ENCODE measurements at places on chromosomes 12 and 14.

DNA sequence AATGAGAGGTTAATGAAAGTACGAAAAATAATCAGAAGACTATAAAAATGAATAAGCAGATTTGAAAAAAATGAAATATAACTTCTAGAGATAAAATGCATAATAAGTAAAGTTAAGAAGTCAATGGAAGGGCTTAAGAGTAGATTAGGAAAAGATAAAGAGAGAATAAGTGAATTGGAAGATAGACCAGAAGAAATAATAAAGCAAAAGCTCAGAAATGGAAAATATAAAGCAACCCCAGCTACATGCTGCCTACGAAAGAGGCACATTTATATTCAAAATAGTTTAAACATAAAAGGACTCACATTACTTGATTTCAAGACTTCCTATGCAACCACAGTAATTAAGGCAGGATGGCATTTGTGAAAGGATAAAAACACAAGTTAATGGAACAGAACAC, 19.9 kb downstream of the ZNF605 start:
- DNase-seq, result no peak

DNA sequence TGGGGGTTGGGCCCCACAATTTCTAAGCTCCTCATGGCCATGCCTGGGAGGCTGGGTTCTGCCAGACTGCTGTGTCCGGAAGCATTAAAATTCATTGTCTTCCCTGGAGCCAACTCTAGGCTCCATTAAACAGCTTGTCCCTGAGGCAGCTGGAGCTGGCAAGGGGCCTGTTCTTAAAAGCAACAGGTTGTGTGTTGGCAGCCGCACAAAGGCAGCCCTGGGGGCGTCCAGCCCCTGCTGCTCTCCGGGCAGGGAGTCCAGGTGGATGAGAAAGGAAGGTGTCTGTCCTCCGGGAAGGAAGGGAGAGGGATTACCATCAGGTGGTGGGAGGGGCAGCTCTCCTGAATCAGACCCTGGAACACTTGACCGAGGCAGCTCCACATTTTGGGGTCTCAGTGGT, 98.9 kb downstream of the CHST11 start:
- no peak for DNase-seq

DNA sequence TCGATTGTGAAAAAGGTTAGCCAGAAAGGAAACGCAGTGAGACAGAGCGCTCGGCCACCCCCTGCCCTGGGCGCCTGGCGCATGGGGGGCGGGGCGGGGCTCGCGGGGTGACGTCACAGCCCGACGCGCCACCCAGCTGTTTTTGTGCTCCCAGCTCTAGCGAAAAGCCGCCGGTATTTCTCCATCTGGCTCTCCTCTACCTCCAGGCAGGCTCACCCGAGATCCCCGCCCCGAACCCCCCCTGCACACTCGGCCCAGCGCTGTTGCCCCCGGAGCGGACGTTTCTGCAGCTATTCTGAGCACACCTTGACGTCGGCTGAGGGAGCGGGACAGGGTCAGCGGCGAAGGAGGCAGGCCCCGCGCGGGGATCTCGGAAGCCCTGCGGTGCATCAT, at the start of gene GABARAPL1:
Gene GABARAPL1, plus strand, starts transcription at position 139 of the 393 bp plus-strand sequence. Its CDS starts 253 bp downstream, at position 392.
- DNase-seq, result peak; percentile 63

GRCh38 chr14:22994762-22995275, 12.5 kb upstream of the AJUBA start:
- peak; percentile 61 for DNase-seq

DNA sequence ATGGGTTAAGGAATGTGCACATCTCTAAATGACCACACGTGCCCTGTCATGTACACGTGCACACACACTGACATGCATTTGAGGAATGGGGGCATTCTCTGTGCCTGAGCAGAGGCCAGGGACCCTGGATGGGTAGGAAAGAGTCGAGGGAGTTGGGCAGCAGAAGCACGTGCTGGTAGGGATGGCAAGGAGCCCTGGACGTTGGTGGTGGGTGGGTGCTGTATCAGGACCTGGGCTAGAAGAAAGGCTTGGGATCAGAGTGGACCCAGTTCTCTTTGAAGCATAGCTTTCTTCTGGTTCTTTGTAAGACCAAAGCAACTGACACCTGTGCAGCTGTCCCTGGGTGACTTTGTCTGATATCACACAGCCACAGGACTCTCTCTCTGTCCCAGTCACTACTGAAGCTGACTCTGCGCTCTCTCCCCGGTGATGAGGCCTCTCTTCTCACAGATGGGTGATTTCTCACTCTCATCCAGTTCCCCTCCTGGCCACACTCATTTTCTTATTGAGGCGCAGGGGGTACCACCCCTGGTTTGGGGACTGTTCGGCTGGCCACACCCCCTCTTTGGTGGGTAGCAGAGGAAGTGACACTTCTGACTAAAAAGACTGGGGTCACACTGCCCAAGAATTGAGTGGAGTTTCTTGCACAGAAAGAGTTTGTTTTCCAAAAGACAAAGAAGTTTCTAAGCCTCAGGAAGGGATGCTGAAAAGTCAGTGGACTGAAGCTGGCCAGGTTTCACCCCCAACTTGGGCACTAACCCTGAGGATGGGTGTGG, 171.7 kb upstream of the RTL1 start:
- no peak for DNase-seq

- peak; percentile 99 for DNase-seq
Measured at GRCh38 chr14:91149462-91149861, 35.6 kb downstream of the DGLUCY start.

GRCh38 chr12:69324797-69325466, 23.2 kb upstream of the LYZ start:
- DNase-seq, result no peak

GRCh38 chr12:32727237-32727636, 28.5 kb downstream of the YARS2 start:
- no peak for DNase-seq

DNA sequence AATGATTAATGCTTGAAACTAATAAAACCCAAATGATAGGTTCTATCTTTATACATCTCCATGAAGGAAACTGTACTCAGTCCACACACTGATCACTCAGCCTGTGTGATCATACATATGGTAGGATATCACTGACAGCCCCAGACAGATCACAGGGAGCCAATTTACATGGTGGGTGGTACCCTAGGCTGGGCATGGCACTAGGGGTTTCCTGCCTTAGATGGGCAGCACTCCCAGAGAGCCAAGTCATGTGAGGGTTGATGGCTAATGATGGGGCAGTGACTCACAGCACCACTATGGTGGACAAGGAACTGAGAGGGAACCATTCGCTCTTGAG, 89.6 kb upstream of the PTPRR start:
- no peak for DNase-seq

DNA sequence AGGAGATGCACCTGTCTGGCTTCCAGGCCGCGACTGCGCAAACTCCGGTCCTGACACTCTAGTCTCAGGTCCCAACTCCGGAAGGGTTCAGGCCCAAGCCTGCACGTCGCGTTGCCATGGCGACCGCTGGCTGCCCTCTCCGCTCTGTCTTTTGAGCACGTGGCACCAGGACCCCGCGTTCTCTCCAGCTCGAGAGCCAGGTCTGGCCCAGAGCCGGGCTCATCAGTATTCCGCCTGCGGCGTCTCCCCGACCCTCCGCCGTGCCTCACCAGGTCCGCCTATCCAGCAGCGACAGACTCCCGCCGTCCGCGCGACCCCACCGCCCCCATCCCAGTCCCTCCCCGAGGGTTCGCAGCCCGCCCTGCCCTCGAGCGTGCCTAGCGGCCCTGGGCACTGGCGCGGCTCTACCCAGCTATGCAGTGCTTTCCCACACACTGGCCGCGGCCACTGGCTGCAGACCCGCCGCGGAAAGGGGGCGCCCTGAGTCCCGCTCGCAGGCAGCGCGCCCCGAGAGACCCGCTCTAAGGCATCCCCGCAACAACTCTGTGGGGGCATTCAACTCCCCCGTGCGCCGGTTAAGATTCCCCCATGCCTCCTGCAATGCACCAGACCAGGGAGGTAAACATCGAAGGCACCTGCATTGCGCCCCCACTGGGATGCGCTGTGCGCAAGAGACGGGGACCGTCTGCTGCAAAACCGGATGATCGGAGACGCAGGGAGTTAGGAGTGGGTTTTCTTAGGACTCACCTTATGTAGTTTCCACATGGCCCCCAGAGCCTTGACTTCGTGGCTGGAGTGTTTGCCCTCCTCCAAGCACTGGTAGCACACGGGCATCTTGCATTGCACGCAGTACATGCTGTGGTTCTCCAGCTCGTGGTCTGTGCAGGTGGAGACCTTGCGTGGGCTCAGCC, 1.3 kb downstream of the TRIM9 start:
- no peak for DNase-seq

GRCh38 chr14:103008768-103009357, 48.5 kb downstream of the CDC42BPB start:
- peak; percentile 19 for DNase-seq

- no peak for DNase-seq
Measured at GRCh38 chr12:10406725-10407124, 2.8 kb downstream of the KLRC4 start.

- DNase-seq, result no peak
Measured at GRCh38 chr14:102826751-102827675, 49.8 kb downstream of the TRAF3 start.

DNA sequence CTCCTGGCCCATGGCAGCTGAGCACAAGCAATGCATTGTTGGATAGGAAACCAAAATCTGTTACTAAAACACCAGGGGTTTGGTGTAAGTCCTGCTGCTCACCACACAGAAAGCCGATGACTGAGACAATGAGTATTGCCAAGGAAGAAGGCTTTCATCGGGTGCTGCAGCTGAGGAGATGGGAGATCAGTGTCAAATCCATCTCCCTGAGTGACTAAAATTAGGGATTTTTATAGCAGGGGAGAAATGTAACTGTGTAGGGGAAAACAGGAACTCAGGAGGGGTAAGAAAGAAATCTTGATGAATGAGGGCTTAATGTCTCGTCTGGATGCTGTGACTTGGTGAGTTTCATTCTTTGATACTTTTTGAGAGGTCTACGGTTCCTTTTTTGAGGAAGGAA, 97.9 kb downstream of the KCNMB4 start:
- DNase-seq, result no peak

DNA sequence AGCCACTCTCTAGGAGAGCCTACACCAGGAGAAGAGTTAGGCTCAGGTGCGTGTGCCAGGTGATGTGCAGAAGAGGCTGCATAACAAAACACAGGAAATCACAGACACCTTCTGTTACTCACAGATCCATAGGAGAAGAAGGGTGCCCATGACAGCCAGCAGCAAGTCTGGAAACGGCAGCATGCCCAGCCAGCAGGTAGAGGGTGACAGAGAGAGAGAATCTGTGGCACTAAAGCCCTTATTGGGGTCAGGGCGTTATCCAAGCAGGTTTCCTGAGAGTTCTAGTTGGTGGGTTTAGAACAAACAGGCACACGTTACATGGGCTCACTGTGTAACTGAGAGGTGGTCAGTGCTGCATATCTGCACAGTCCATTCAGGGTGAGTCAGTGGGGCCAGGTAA, 14.9 kb upstream of the SLC8A3 start:
- no peak for DNase-seq

- no peak for DNase-seq
Measured at GRCh38 chr12:44519931-44520330, 356.2 kb downstream of the NELL2 start.

GRCh38 chr12:45122768-45123380, 72.0 kb upstream of the DBX2 start:
- peak; percentile 7 for DNase-seq

DNA sequence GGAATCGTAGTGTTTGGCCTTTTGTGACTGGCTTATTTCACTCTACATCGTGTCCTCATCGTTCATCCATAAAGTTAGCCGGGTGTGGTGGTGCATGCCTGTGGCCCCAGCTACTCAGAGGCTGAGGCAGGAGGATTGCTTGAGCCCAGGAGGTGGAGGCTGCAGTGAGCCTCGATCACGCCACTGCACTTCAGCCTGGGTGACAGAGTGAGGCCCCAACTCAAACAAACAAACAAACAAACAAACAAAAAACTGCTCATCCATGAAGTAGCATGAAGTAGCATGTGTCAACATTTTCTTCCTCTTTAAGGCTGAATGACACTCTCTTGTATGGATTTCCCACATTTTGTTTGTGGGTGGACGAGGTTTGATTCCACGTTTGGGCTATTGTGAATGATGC, 44.0 kb upstream of the MEG3 start:
- DNase-seq, result no peak

- no peak for DNase-seq
Measured at GRCh38 chr12:81114226-81114625, 36.3 kb downstream of the ACSS3 start.

DNA sequence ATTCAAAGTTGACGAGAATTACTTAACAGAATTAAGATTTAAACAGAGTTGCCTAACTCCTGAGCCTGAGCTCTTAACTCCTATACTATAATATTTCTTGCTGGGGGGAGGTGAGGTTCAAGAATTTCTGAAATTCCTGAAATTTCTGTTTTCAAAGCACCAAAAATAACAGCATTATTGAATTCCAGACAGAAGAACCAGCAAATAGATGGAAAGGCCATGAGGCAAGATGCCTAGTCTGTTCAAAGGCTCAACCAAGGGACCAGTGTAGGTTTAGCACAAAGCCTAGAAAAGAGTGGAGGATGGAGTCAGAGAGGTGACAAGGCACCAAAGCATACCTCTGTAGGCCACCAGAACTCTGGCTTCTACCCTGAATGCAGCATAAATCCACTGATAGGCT, 76.4 kb downstream of the PPP1R12A start:
- DNase-seq, result peak; percentile 19

GRCh38 chr14:89957791-89958190, 2.1 kb downstream of the TDP1 start:
- no peak for DNase-seq

DNA sequence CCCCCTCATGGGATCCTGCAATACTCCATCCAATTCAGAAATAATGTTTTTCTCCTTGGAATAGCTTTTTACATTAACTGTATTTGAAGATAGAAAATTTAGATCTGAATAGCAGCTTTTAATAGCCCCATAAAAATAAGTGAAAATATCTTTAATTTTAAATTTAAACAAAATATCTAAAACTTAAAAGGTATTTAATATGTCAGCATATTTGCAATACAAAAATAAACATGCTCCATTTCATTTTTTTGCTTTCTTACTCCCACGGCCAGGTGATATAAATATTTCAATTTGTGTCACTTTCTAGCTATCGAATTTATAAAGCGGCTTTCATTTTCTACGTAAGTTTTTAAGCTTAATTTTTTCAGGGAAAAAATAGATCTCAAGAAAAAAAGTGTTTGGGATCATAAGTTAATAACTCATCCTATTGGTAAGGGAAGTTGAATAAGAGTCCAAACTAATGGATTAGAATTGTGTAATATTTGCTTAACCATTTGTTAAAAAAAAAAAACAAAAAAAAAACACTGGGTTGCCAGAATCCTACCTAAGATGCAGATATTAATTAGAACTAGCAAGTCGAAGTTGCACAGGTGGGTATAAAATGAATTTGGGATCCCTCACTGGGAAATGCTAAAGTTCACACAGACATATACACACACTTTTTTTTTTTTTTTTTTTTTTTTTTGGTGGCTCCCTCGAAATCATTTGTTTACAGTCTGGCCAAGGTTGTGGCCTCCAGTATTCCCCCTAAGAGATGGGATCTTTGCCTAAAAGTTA, 47.6 kb downstream of the PPP2R5C start:
- DNase-seq, result no peak

Data from HFFc6 (cell line).